ENCODE measurements at places on chromosomes 5 and 9.

- peak; percentile 66 for DNase-seq
Observed at GRCh38 chr9:114898741-114899140, 31.6 kb downstream of the TNFSF8 start.

- no peak for DNase-seq
Observed at GRCh38 chr5:9454012-9454481, 91.8 kb downstream of the SEMA5A start.

DNA sequence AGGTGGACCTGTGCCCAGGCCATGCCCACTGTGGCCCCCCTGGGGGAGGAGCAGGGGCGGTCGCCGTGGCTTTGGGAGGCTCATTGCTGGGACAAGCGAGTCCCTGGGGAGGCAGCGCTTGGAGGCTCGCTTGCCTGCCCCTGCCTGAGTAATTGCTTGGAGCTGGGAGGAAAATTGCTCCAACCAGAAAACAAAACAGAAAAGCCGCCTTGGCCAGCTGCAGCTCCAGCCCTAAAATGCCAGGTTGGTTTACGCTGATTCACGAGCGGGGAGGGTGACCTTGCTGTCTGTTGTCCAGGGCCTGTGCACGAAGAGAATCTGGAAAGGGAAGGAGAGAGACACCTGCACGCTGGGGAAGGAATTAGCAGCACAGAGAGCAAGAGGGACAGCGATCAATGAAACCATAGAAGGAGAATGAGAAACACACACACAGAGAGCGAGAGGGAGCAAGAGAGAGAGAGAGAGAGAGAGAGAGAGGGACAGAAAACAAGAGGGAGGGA lies 25.3 kb downstream of the NTNG2 start:
- no peak for DNase-seq

DNA sequence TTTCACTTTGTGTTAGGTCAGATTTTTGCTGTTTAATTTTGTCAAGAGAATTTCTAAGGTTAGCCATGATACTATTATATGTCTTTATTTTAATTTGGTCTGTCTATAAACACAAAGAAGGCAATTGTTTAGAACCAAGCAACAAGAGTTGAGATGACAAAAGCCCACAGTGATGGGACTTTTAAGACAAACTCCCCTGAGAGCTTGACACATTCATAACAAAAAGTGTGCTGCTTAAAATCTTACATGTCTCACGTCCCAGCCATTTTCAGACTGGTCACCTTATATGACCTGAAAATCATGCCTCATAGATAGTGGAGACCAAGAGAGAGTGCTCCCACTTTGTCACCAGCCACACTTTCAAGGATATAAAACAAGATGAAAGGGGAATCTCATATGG lies 21.6 kb upstream of the NNT start:
- no peak for DNase-seq

DNA sequence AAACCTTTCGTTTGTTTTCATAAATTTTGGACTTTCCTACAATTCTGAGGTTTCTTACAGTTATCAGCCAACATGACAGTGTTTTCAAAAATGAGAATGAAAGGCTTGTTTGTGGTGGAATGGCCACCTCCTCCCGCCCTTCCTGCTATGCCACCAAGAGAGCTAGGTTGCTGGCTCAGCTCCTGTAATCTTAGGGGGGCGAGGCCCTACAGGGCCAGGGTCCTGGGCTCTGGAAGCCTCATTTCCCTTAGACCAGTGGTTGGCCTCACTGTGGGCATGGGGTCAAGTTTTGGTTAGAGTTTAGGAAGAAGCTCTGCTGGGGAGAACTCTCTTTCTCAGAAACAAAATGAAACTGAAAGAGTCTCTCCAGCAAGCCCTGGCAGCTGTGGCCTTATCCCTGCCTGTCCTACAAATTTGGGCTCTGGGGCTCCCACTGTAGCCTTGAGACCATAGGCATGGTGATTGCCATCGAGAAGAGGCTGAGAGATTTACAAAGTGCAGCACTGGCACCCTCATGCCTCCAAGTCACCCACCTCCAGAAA lies 66.2 kb downstream of the IRX1 start:
- DNase-seq: no peak

GRCh38 chr5:7576023-7576715 lies 180.2 kb downstream of the ADCY2 start:
- no peak for DNase-seq

DNA sequence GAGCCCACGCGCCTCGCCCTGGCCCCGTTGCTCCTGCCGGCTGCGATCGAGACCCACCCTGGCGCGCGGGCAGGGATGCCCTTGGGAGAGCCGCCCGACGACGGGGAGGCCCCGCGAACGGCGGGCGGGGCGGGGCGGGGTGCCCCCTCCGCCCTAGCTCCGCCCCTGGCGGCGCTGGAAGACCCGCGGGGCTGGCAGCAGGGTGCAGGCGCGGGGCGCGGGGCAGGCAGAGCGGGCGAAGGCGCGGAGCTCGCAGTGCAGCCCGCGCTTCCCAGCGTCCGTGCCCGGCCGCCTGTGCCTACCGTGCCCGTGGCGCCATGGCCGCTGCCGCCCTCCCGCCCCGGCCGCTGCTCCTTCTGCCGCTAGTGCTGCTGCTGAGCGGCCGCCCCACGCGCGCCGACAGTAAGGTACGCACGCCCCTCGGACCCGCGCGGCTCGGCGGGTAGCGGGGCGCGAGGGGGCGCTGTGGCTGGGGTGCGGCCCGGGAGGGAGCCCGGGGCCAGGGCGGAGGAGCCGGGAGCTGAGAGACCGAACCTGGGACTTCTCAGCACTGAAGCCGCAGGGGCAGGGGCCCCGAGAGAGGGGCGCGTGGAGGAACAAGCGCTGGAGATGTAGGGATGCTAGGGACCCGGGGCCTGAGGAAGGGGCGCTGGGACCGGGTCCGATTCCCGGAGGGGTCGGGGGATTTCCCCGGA lies at the start of gene OLFML2A:
Gene OLFML2A, plus strand, starts transcription at position 180 of the 695 bp plus-strand sequence. Its CDS starts 138 bp downstream, at position 318.
- DNase-seq: peak; percentile 31

DNA sequence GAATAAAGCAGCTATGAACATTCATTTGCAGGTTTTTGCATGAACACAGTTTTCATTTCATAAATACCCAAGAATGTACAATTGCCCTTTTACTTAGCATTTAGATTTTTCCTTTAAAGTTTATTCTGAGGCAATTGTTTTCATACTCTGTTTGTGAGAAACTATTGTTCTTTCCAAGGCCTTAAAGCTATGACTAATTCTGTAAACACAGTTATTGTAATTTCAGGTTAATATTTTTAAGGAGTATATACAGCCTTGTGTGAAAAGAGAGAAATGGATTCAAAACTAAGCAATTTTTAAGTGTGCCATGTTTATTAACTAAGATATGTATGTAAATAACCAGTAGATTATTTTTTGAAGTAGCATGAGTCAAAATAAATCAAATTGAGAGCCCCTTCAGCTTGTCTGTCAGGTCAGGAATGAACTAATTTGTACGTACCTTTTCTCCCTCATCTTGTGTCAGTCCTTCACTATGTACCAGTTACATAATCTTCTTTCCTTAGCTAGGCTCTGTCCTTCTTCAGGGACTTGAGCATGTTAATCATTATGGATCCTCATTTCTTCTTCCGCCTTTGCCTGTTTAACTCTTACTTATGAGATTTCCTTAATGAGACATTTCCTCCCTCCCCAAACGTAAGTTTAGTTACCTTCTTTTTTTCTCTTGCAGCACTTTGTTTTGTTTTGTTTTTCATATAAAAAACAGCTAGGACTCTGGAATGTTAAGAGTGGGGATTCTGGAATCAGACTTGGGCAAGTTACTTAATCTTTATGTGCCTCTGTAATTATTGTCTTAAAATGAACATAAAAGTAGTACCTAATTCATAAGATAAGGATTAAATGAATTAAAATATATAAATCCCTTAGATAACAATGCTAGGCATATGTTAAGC lies 63.6 kb downstream of the NIPBL start:
- DNase-seq: peak; percentile 29

- DNase-seq: no peak
Observed at GRCh38 chr5:111548348-111548950, 36.1 kb upstream of the STARD4 start.

DNA sequence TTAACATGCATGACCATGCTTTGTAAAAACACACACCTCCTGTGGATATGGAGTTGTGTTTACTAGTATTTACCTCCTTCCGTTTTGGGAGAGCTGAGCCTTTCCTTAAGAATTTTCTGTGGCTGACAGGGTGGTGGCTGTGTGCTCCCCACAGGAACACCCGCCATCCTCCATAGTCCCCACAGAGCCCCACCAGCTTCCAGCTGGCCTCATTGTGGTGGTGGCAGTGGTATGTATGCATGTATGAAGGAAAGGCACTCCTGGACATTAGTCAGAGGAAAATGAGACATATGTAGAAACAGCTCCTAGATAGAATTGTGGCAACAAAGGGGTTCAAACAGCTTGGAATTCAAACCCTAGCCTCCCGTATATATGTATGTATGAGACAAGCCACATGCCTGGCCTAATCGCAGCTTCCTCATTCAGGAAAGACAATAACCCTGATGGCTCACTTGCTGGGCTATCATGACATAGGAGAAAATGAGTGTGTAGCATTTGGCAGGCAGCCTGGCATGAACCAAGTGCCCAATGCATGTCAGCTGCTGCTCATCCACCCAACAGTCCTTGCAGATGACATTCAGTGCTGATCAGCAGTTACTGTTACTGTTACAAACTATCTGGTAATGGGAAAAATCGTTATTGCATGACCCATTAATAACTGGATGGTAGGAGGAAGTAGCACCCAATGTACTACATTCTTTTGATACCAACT lies 459.7 kb downstream of the EBF1 start:
- DNase-seq: no peak

GRCh38 chr5:19546521-19546920 lies 441.5 kb downstream of the CDH18 start:
- DNase-seq: no peak

GRCh38 chr5:169221519-169221918 lies 79.4 kb downstream of the SLIT3 start:
- no peak for DNase-seq

GRCh38 chr5:9971301-9971700 lies 278.4 kb downstream of the ATPSCKMT start:
- DNase-seq: no peak
